ENCODE measurements at places on chromosomes 6 and 20. TPM values are rescaled to one million over a fixed set of nuclear protein-coding genes. Genes with fewer than 3 reads are reported as not detected.

GRCh38 chr6:163243083-163243482, 171.4 kb upstream of the QKI start:
- DNase-seq = no peak

The SLC12A5 gene
- 0.49 TPM for total RNA-seq

The CLPSL1 gene
- not detected for total RNA-seq

The LAMA2 gene
- total RNA-seq = 0.80 TPM

DNA sequence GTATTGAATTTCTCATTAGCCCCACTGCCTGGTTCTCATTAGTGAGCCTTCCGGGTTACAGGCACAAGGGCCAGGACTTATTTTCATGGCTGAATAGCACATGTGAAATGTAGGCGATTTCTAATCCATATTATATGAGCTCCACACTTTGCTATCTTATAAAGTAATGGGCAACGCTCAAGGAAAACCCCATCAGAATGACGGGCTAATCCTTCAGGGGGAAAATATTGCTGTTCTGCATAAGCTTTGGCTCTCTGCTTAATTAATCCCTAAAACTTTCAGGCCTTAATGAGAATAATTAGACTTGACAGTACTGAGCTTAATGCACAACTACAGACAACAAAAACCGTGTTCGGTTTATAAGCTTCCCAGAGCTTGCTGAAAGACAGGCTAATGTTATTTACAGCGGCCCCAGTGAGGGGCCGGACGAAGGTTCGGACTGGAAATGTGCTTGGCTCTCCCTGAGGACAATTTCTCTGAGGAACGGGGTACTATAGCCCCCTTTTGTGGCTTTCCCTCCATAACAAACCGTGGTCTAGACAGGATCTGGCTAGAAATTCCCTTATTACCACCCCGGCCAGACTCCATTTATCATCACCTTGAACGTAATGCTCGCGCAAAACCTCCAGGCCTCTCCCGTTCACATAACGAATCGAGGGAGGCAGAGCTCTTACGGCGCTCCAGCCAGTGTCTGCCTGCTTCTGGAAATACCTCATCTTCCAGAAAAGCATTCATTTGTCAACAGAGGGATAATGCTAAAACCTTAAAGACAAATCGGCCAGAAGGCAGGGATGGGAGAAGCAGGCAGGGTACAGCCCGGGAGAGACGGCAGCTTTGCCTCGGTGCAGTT, 164.5 kb downstream of the CD83 start:
- DNase-seq = no peak

The RGS19 gene
- total RNA-seq = 40.2 TPM

GRCh38 chr6:151179321-151179720, 60.4 kb upstream of the AKAP12 start:
- DNase-seq = no peak

DNA sequence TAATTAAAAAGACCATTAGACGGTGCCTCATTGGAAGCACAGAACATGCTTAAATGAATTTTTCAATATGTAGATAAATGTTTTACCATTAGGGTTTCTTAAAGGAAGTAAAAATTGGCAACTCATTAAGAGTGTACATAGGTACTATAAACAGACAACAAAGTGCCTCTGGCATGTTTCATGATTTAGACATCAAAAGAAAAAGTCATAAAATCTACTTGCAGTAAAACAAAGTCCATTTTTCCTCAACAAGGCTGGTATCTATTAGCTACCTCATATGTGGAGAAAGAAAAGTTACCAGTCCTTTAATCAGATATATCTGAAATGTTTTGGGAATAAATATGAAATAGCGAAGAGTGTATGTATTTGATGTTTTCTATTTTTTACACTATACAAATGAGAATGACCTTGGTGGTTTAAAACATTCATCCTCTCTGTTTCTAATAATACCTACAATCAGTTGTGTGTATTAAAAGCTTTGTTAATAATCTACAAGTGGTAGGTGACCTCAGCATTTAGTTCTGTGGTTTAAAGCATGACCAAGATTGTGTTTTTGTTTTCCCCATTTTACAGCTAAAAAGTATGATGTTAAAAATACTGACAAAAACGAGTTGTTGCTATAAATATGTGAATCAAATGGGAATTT, 87.5 kb downstream of the HDGFL1 start:
- DNase-seq = no peak

- no peak for DNase-seq
Measured at GRCh38 chr20:33604084-33604990, 57.8 kb upstream of the C20orf144 start.

DNA sequence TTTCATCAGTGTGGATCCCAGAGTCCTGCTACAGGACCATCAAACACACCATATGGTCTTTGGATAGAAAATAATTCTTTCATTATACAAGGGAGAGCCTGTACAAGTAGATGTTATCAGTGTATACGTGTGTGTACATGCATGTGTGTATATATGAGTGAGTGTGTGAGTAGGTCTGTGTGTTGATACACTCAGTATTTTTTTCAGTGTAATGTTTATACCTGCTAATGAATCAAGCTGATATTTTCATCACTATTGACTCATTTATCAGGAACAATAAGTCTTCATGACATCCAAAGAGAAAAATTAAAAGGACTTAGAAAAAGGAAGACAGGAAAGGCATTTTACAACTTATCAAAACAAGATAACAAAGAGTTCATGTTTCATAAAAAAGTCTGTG, 66.5 kb downstream of the EPM2A start:
- DNase-seq = no peak

- DNase-seq = no peak
Measured at GRCh38 chr20:57651881-57652605, 31.8 kb upstream of the ZBP1 start.

GRCh38 chr6:63543982-63544381, 28.3 kb upstream of the LOC128125822 start:
- no peak for DNase-seq

- DNase-seq = no peak
Measured at GRCh38 chr6:158909938-158910337, 90.1 kb downstream of the RSPH3 start.

GRCh38 chr20:3592931-3593330, 70.3 kb downstream of the GFRA4 start:
- no peak for DNase-seq

DNA sequence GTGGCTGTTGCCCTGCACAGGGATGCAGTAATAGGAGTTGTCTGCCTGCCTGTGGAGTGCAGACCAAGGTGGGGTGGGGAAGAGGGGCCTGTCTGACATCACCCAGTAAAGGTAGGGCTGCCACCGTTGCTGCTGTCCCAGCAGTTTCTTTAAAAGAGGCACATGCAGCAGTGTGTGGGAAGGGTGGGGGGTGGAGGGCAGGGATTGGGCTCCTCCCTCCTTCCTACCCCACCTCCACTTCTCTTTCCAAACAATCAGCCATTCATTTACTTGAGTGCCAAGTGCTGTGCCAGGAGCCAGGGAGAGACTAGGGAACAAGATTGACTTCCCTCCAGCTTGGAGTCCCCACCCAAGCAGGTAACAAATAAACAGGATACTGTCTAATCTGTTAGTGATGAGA, 66.8 kb upstream of the MYL9 start:
- DNase-seq = no peak

DNA sequence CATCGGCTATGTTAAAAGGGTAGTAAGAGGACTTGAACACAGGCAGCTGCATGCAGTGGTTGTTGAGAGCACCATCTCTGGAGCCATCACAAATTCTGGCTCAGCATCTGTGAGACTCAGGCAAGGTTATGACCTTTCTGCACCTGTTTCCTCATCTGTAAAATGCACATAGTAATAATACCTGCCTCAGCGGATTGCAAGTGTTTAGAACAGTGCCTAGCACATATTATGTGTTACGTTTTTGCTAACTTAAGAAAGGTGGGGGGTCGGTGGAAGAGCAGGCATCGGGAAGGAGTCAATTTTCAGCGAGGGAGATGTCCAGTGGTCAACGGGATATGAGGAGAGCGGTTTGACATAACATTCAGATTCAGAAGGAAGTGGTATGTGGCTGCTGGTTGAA, 2.9 kb downstream of the LY6G5C start:
- no peak for DNase-seq

DNA sequence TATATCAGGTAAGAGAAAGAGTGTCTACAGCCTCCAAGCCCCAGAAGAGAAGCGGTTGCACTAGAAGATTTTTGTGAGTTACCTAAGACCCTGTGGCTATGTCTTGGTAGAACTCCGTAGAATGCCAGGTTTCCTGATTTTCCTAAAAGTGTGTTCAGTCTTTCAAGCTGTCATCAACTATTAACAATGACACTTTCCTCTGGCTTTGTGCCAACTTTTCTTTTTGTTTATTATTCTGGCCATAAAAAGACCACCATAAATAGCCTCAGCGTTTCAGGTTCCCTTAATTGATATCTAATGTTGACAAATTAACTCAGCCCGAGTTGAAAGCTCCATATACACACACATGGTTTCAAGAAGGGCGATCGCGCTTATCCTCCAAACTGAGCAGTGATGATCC, 1.2 kb downstream of the PAK5 start:
- no peak for DNase-seq

- no peak for DNase-seq
Measured at GRCh38 chr6:16698162-16698533, 63.1 kb downstream of the ATXN1 start.

DNA sequence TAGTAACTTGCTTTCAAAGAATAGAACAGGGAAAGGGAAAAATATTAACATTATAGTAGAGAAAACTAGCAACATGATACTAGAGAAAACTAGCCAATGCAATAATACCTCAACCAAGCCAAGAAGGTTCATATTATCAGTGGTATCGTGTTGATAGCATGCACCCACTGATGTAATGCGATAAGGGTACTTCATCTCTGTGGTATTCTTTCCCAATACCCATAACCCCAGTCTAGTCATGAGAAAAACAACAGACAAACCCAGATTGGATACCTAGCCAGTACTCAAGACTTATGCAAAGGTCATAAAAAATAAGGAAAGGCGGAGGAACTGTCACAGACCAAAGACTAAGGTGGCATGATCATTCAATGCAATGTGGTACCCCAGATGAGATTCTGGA, 21.0 kb downstream of the BLOC1S5 start:
- DNase-seq = no peak

The UBE2C gene
- 175 TPM for total RNA-seq

The BFSP1 gene
- 0.23 TPM for total RNA-seq

The THBS2 gene
- total RNA-seq = not detected

The NR2E1 gene
- total RNA-seq = not detected

The HEBP2 gene
- total RNA-seq = 4.0 TPM

The PTCHD4 gene
- not detected for total RNA-seq

The OTOR gene
- not detected for total RNA-seq

The BPIFB2 gene
- not detected for total RNA-seq

The ZNF512B gene
- 13.1 TPM for total RNA-seq

The C20orf144 gene
- total RNA-seq = 0.16 TPM

DNA sequence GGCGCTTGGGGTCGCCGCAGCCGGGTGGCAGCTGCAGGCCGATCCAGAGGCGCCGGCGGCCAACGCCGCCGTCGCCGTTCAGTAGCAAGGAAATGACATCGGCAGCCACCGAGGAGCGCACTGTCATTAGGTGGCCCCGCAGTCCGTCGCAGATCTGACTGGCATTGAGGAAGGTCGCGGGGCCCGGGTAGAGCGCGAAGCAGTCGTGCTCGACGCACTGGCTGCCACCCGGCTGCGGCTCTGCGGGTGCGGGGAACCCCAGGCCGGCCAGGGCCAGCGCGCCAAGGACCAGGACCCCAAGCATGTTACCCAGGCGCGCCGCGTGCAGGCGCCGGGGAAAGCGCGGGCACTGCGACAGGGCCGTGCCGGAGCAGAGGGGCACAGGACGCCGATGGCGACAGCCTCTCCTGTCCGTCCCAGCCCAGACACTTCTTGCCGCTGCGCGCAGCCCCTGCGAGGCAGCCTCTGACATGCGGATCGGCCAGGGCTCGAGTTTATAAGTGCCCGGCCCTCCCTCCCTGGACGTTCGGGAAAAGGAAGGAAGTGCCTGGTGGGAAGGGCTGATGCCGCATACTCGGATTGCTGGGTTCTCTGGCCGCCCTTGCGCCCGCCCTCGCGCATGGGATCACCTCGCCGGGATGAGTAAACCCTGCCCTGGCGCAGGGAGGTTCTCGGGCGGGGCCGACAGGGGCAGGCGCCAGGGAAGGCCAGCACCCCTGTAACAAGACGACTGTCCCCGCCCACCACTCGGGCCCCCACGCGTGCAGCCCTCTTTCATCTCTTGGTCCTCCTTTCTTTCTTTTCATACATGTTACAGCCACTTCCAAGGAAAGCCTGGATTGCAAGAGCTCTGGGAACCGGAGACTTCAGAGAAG, at the start of gene THBD:
THBD (minus strand) TSS at position 472 of the 875 bp plus-strand sequence; CDS start at position 304, 168 bp downstream.
- peak; percentile 41 for DNase-seq

DNA sequence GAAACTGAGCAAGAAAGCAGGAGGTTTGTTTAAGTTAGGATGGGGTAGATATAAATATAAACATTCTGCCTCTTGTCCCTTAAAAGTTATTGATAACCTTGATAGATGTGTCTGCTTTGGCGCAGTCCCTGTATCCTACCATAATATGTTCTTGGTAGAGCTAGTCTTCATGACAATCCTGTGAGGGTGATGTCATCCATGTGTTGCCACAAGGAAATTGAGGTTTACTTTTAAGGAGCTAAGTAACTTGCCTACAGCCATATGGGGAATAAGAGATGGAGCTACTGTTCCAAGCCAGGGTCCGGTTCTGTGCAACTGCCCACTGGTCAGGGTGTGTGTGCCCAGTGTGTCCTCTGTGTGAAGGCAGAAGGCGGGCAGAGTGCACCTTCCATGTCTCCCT, 78.5 kb downstream of the SSR1 start:
- DNase-seq = no peak

- DNase-seq = no peak
Measured at GRCh38 chr6:91213229-91213901, 626.5 kb upstream of the MAP3K7 start.

GRCh38 chr6:136613477-136613876, 63.3 kb upstream of the MAP7 start:
- DNase-seq = no peak

The ATXN1 gene
- total RNA-seq = 22.8 TPM

GRCh38 chr6:111803371-111803770, 69.9 kb downstream of the FYN start:
- DNase-seq = peak; percentile 73

DNA sequence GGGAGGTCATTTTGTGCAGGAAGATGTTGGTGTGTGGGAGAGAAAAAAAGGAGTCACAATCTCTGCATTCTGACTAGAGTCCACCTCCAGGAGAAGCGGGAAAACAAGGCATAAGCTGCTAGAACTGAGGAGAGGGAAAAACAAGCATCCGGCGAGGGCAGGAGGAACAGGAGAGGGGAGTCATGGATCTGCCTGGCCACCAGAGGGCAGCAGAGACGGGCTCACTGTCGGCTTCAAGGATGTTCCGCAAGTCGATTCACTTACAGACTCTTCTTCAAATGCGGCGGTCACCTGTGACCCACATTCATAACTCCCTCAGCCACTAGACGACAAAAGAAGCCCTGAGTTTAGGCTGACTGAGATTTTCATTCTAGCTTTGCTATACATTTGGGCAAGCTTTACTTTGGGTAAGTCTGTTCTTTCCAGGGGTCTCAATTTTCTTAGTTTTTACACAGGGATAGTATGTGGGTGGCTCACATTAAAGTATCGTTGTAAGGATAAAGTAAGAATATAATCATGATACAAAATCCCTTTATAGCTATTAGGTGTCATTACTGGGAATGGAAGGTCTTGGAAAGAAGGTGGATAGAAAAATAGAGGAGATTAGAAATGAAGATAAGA, 6.6 kb upstream of the BTNL2 start:
- DNase-seq = peak; percentile 93

The DDRGK1 gene
- total RNA-seq = 52.2 TPM
